ENCODE measurements at places on chromosomes 16 and 17.
A peak's percentile ranks its signal among the peaks of the same experiment; 100 is the strongest.

GRCh38 chr16:36336-36984, 16.9 kb downstream of the POLR3K start:
- no peak for DNase-seq

DNA sequence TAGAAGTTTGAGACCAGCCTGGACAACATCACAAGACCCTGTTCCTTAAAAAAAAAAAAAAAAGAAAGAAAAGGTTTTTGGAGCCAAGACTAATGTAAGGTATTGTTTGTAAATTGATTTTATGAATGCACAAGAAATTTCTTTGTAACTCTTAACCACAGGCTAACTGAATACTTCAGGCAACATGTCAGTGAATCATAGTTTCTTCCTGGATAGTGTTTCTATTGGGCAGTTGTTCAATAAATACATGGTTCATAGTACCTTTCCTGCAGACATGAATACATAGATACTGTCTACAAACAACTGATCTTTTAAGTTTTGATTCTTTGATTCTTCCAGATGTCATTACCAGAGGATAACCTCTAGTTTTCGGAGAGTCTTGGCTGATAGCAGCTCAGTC, 11.6 kb downstream of the DDX42 start:
- peak; percentile 35 for DNase-seq

DNA sequence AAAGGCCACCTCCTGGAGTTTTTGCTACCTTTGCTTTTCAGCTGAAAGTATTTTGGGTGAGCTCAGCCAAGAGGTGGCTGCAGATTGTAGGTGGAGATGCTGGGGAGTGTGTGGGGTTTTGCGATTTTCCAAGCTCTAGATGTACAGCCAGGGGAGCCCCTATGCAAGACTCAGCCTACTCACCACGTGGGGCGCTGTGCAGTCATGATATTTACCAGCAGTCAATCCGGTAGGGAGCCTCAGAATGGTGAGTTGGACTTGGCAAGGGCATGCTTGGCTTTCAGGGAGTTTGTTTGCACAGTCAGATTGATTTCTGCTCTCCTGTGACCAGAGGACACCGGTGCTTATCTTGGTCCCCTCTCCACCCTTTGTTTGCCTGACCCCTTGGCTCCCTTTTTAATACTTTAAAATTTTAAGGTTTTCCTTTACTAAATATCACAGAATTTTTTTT, 175.3 kb downstream of the UTP18 start:
- no peak for DNase-seq

DNA sequence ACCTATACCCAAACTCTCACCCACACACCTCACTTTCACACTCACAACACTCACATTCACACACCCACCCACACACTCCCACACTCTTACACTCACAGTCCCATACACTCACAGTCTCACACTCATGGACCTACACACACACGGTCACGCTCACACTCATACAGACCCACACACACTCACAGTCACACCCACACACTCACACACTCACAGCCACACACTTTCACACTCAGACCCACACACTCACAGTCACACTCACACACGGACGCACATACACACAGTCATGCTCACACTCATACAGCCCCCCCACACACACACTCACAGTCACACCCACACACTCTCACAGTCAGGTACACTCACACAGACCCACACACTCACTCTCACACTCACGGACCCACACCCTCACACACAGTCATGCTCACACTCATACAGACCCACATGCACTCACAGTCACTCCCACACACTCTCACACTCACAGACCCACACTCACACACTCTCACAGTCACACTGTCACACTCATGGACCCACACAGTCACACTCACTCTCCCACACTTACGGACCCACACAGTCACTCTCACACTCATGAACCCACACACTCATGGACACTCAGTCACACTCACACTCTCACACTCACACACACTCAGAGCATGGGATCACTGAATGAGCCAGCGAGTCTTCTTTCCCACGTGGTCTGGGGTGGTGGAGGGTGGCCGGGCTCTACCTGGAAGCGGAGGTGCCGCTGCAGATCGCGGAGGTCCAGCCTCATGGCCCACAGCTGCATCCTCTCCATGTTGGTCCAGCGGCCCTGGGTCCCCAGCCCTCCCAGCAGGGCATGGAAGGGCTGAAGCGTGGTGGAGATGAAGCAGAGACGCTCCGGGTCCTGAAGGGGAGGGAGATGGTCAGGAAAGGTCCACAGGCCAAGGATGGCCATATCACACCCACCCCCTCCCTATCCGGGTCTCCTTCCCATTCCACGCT, 5.1 kb downstream of the IL27 start:
- no peak for DNase-seq

DNA sequence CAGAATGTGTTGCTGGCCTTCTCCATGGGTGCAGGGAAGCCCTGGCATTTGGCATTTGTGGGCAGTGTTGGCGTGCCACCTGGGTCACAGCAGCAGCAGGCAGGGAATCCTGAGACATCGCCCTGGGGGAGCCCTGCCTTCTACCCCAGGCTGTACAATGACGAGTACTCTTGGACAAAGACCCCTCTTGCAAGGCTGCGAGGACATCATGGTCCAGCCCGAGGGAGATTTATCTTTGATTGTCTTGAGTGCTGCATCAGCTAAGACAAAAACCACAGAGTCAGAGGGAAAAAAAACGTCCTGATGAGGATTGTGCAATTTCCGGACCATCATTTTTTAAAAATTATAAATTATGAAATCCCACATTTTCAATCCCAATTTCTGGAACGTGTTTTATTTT, 3.7 kb downstream of the CRISPLD2 start:
- DNase-seq = no peak

Measured in fibroblast of skin of abdomen (primary cell).